ENCODE measurements at places on chromosomes 7 and 10.

- DNase-seq, result no peak
These were observed 305.8 kb downstream of the PLXNA4 start for GRCh38 chr7:132270517-132270916.

DNA sequence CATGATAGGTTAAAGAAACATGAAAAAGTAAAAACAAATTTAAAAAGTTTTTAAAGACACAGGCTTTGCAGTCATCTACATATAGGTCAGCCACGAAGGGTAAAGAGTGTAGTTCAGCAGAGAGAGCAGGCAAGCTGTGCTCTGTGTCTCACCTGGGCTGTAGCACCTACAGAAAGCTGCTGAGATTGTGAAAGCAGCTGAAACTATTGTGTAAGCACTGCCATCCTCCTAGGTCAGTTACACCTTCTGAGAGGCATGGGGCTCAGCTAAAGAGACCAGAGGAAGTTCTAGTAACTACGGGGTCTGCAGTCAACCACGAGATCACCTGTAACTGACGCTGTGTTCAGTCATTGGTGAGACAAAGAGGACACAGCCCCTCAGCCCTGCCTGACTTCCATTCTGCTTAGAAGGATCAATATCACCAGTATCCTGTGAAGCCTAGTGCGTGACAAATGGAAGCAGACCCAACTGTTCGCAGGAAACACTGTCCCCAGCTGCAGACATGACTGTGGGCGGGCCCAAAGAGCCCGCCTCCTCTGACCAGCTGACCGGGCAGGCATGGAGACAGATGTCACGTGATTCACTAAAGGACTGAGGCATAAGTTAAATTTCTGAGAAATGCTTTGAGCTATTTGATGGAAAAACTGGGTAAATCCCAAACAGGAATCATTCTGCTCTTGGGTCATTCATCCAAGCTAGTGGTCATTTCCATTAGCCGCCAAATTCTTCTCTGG is 87.9 kb downstream of the EBF3 start:
- DNase-seq, result no peak

DNA sequence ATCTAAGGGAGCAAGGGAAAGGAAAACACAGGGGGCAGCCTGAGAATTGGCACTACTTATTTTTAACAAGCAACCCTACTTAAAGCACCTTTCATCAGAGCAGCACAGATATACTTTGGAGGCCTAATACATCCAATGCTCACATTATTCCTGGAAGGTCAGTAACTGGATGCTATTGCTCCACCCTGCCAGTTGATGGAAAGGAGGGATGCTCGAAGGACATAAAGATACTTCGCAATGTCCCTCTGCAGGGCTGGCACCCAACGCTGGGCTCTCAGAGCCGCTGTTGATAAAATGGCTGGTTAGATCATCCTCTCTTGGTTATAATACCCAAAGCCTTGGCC is 307.9 kb upstream of the AOAH start:
- no peak for DNase-seq

DNA sequence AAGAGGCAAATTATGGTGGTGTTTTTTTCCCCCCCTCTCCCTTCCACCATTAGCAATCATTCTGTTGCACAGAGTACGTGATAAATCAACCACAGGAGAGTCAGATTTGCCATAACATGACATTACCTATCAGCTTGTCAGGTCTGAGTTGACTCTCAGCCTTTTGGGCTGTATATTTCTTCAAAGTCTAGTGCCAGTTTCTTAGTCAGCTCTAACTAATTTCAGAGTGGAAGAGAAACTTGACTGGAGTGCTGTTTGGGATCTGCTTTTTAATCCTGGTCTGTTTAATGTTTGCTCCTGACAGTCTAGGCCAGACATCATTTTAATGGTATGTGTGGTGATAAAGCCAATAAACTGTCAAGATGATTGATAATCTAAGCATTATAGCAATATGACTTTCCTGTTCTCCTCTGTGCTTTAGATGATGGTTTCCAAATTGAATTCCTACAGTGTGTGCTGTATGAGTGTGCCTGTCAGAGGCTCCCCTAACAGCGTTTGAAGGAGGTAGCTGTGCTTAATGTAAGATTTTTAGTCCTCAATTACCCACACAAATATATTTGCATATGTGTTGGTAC is 76.9 kb downstream of the LRMDA start:
- DNase-seq, result no peak

- no peak for DNase-seq
These were observed 16.4 kb upstream of the CTTNBP2 start for GRCh38 chr7:117889611-117890010.

GRCh38 chr7:2109936-2110609 is 122.7 kb downstream of the MAD1L1 start:
- DNase-seq, result peak; percentile 41

- DNase-seq, result no peak
These were observed 15.9 kb downstream of the CROT start for GRCh38 chr7:87361320-87361719.

GRCh38 chr10:68138526-68138925 is 29.2 kb downstream of the MYPN start:
- DNase-seq, result no peak
